ENCODE measurements at places on chromosomes 16 and 17.
A peak's percentile ranks its signal among the peaks of the same experiment; 100 is the strongest.

DNA sequence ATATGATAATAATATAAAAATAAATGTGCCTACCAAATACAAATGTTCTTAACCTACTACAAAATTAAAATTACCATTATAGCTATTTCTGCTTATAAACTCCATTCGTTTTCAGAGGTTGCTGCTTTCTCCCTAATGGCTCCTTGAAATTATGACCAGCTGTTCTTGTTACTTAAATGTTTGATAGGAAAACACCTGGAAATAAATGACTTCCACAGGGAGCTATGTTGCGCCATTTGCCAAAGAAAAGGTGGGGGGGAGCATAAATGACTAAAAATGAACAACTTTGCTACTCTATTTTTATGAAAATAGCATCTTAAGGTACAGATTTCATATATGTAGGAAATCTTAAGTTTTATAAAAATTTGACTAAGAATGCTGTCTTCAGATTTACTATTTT is 157.5 kb upstream of the MON1B start:
- DNase-seq: no peak

- DNase-seq: no peak
Observed at GRCh38 chr17:48374650-48375230, 55.3 kb downstream of the SKAP1 start.

DNA sequence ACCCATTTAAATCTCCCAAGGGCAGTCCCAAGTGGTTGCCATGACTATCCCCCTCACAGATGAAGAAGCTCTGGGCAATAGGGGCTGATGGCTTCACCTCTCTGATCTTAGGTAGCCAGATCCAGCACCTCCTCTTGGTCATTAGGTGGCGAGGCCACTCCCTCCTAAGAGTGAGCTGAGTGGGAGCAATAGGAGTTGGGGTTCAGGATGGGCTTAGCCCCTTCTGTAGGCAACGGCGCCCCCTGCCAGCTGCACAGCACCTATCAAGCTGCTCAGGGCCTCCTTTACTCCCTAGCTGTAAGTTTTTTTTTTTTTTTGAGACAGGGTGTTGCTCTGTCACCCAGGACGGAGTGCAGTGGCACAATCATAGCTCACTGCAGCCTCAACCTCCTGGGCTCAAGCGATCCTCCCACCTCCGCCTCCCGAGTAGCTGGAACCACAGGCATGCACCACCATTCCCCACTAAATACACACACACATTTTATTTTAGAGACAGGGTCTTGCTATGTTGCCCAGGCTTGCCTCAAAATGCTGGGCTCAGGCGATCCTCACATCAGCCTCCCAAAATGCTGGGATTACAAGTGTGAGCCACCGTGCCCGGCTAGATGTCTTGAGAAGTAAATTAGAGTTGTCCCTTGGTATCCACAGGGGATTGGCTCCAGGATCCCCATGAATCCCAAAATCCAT is 3.5 kb upstream of the RRAD start:
- DNase-seq: no peak

GRCh38 chr16:10920726-10921427 is 21.4 kb downstream of the DEXI start:
- DNase-seq: no peak

DNA sequence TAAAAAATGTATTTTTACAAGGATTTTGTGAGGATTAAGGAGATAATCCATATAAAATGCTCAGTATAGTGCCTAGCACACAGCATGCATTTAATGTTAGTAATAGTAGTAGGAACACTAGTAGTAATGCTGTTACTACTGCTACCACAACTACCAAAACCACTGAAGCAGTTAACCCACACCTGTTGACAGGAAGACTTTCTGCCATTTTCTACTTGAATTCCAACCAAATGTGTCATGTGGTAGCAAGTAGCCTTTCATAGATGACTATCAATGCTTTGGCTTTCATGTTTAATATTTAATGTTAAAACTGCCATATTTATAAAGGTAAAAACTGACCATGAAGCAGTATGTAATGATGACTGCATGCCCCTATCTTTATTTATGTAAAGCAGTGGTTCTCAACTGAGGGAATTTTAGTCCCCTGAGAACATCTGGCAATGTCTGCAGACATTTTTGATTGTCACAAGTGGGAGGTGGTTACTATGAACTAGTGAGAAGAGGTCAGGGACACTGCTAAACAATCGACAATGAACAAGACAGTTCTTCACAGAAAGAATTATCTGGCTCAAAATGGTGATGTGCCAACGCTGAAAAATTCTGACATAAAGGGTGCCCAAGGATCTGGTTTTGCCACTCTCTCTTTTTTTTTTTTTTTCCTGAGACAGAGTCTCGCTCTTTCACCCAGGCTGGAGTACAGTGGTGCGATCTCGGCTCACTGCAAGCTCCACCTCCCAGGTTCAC is 89.4 kb downstream of the ITFG1 start:
- DNase-seq: no peak

DNA sequence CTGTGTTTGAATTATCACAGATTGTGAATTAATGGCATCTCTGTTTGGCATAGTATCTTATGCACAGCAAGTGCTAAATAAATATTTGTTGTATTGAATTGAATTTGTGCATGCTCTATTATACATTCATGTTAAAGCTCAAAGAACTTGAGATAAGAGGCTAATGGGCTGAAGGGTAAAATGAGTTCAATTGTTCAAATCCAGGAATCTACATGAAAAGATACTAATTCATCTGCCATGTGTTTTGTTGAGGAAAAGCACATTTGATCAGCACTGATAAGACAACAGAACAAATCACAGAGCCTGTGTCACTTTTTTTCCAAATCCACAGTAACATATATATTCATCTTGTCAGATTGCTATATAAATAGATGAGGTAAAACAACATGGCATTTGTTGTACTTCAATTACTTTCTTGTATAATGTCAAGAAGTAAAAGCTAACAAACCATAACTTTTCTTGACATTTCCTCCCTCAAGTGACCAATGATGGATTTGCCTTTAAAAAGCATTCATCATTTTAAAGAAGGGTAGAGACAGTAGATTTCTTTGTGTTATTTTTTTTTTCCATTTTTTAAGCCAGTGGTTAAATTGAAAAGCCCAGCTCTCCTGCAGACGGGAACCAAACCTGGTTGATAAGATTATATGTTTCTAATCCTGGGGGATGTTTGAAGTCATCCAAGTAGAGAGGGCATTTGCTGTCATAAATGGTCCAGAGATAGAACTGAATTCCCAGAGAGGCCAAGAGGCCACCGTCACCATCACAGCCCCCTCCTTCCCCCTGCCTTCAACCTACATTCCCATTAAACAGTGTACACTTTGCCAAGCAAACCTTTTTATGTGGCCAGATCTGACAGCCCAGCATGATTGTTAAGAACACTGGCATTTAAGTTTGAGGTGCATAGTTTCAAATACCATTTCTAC is 123.0 kb downstream of the CHD9NB start:
- DNase-seq: no peak

GRCh38 chr16:12002447-12003006 is 26.0 kb downstream of the SNX29 start:
- DNase-seq: no peak

GRCh38 chr16:66695935-66696668 is 441 bp downstream of the CMTM4 start:
- DNase-seq: no peak

GRCh38 chr17:35841505-35841904 is 27.2 kb downstream of the HEATR9 start:
- no peak for DNase-seq

DNA sequence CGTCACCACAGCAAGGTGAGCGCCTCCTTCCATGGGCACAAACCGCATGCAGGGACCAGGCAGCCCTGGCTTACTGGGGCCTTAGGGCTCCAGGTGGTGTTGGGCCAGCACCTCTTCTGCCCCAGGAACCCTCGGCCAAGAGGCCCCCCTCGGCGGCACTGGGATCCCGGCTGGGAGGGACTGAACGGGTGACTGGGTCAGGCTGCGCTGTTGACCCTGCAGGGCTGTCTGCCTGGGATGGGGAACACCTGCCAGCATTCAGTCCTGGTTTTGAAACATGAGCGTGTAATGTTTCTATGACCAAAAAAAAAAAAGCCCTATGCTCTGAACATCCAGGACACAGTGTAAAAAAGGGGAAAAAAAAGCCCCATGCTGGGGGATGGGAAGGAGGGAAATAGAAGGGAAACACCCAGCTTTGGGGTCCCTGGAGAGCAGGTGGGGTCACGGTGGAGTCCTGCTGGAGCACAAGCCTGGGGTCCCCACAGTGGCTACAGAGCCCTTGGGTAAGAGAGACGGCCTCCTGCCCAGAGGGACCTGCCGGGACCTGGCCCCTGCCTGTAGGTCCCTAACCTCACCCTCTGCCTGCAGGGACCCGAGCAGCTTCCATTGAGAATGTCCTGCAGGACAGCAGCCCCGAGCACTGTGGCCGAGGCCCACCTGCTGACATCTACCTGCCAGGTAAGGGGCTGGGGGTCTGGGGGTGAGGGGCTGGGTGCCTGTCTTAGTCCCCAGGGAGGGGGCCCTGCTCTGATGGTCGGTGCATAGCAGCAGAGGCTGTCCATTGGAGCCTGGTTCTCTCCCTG is 9.9 kb upstream of the NUDT16L1 start:
- DNase-seq: no peak

- no peak for DNase-seq
Observed at GRCh38 chr16:56257239-56257638, 66.0 kb downstream of the GNAO1 start.

DNA sequence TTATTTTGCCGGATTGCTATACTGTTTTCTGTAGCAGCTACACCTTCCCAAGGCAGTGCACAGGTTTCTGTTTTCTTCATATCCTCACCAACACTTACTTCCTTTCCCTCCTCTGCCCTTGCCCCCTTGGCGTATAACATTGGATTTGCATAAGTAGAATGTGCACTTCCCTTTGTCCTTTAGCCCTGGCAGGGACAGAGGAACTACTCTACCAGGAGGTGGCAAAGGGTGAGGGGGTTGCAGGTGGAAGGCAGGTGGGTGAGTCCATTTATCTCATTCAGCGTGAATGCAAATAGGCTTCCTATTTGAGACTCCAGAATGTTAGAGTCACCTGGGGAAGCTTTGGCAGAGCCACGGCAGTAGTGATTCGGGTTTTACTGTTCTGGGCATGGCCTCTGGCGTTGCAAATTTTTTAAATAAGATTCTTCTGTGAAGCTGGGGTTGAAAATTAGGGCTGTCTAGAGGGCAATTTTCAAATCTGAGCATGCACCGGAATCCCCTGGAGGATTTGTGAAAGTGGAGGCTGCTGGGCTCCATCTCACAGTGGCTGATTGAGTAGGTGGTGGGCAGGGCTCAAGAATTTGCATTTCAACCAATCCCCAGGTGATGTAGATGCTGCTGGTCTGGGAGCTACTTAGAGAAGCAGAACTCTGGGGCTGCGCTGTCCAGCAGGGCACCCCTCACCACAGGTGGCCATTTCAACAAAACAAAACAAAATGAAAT is 84.7 kb downstream of the PLCG2 start:
- DNase-seq: no peak

DNA sequence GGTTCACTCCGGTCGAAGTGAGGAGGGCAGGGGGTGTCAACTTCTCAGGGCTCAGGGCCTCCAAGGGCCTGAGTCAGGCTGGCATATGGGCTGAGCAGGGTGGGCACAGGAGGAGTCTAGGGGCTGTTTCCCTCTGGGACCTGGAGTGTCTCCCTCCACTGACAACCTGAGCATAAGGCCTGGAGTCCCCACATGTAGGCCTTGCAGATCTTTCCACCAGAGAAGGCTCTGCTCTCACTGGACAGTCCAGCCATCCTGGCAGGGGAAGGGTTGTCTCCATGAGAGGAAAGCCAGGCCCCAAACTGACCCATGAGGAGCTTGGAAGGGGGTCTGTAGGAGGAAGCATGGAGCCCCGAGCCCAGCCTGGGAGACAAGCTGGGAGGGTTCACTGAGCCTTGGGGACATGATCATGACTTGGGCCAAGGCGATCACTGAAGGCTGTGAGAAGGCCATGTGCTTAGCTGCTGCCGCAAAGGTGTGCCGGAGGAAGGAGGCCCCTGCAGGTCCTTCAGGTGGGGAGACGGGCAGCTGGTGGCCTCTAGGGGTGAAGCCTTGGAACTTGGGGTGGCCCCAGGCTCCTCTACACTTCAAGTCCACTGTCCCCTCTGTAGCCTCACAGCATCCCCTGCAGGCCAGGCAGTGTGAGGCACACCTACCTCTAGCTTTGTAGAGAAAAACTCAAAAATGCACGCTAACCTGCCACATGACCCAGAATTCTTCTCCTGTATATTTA is 9.9 kb downstream of the CMTM2 start:
- peak; percentile 48 for DNase-seq

- DNase-seq: no peak
Observed at GRCh38 chr16:83992624-83993023, 24.6 kb downstream of the NECAB2 start.

DNA sequence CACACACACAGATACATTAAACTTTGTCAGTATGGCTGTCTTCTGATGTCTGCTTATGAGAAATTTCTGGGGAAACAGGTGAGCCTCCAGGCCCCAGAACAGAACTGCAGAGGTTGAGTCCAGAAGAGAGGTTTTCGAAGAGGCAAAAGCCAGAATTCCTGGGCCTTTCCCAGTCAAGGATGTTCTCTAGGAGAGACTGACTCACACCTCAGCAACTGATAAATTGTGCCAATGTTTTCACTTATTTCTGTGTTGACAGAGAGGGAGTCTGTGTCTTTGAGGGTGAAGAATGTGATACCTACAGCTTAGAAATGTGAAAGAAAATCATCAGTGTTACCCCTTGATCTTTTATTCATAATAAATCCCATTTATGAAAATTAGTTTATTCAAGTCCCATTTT is 30.3 kb downstream of the LDHD start:
- no peak for DNase-seq

DNA sequence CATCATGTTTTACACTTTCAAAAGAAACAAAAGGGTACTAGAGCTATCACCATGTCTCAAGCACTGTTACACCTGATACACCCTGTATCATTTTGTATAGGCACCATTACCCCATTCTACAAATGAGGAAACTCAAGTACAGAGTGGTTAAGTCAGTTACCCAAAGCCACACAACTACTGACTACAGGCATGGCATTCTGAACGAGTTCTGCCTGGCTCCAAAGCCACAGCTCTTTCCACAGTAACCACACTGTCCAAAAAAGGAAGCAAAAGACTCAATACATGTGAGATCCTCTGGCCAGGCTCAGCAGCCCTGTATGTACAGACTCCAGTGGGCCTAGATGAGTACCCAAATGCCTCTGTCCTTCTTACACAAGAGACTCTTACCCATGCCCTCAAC is 4.7 kb downstream of the DYNC1LI2 start:
- no peak for DNase-seq

Data from T follicular helper cell (primary cell).